ENCODE measurements at places on chromosomes 2 and 18.

- peak; percentile 80 for DNase-seq
Measured at GRCh38 chr2:44170311-44170717, 1.6 kb downstream of the PPM1B start.

DNA sequence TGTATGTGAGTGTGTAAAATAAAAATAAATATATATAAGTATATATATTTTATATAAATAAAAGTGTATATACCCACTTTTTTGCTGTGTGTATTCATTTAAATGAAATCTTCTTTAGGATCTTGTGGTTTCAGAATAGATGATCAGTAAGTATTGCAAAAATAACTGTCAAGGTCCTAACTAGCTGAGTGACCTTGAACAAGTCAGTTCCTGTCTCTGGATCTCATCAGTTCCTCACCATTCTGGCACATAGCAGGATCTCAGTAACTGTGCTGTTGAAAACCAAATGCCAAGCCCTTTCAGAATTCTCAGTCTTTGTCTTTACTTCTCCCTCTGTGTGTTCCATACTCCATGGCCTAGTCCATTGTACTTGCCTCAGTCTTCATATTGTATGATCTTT is 115.3 kb upstream of the CXCR4 start:
- DNase-seq, result no peak

DNA sequence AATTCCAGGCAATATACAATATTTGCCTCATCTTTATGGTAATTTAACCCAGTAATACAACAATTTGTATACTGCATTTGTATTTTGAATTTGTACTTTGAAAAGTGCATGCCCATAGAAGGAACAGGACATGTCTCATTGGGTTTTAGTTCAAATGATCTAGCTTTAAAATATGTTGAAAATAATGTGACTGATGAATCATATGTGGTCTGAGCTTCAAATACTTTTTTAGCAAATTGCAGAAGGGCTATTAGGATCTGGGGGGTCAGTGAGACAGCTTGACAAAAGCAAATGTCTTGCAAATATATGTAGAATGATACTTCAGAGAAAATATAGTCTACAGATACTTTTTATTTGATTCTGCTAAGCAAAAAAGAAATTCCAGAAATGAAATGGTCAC is 248.9 kb downstream of the DCC start:
- peak; percentile 39 for DNase-seq

DNA sequence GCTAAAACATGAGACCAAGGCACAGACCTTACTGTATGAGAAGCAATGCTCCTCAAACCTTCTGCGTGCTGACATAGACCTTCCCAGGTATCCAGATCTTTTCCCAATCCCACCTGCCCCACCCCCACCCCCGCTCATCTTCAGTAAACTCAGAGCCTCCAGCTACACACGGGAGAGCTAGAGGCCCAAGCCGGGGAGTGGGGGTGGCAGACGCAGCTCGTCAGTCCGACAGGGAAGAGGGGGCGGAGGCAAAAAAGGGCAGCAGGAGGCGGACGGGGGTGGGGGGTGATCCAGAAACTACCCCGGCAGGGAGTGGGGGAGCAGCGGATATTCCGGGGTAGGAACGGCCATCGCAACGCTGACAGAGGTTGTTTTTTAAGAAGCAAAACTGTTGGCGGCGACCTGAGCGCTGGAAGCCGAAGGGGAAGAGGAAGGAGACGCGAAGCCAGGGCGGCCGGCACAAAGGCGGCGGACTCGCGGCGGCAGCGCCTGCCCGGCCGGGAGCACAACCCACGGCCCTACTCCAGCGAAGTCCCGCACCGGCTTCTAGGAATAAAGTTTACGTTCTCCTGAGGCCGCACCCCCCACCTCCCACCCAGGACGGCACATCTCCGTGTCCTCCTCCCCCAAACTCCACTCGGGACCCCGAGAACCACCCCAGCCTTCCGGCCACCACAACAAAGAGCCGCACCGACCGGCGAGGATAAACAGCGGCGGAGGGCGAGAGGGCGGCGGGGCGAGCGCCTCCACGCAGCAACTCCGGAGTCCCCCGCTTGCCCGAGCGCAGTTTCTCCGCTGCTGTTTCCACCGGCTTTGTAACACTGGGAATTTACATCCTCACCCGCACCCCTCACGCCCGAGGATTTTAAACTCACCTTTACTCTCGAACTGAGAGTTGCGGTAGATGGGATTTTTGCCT is 722 bp downstream of the BAZ2B start:
- peak; percentile 95 for DNase-seq

DNA sequence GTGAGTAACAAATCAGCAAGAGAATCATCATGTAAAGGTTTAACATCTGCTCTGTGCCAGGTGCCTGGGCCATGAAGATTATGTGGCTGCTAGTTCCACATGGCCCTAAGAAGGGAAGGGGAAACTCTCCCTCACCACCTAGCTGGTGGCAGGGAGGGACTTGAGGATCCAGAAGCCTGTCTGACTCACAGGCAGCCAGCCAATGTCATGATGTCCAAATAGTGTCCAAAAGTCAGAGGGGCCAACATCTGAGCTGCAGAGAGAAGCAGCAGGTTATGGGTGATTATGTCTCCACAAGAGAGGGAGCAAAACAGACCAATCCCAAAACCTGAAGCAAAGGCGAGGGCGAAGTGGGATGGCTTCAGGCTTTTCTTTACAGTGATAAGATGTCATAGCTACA is 61.9 kb upstream of the SPP2 start:
- no peak for DNase-seq

- DNase-seq, result no peak
Measured at GRCh38 chr2:658426-658825, 18.8 kb downstream of the TMEM18 start.

- DNase-seq, result peak; percentile 29
Measured at GRCh38 chr18:7760967-7761948, 194.1 kb downstream of the PTPRM start.

- no peak for DNase-seq
Measured at GRCh38 chr18:62767836-62768557, 52.7 kb downstream of the PHLPP1 start.

DNA sequence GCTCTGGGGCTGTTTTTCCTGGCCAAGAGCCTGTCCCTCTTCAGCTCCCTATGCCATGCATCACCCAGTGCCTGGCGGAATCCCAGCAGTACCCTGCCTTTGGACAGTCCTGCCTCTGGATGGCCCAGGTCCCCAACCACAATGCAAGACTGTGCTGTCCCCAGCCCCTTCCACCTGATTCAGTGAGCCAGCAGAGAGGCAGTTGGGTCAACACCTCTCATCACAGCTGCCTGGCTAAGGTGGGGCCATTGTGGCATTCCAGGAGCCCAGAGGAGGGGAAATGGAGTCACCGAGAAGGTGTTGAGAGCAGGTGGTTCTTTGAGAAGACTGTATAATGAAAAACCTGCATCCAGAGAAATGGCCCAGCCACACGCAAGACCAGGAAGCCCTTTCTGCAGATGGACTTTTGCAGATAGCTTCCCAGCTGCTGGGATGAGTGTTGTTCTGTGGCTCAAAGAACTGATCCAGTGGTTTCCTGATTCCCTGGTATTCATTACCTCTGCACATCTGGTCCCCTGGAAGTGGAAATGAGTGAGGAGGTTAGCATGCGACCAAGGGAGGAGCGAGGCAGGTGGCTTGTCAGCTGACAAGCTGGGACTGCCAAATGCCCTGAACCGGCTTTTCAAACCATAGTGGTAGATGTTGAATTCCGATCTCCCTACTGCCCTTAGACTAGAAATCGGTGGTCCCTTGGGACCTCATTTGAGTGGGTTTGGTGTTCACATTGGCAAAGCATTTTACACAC is 1.7 kb upstream of the ASPRV1 start:
- DNase-seq, result no peak

GRCh38 chr2:208556983-208557484 is 150.4 kb downstream of the PTH2R start:
- DNase-seq, result no peak

All from adipocyte (in vitro differentiated cells).